Umbilical cord (tissue), 2 donors: ENCODE measurements at places on chromosomes 1 and 21.

GRCh38 chr1:104780470-104781078 is 1030.9 kb downstream of the AMY1C start:
- peak; percentile 27 for DNase-seq

DNA sequence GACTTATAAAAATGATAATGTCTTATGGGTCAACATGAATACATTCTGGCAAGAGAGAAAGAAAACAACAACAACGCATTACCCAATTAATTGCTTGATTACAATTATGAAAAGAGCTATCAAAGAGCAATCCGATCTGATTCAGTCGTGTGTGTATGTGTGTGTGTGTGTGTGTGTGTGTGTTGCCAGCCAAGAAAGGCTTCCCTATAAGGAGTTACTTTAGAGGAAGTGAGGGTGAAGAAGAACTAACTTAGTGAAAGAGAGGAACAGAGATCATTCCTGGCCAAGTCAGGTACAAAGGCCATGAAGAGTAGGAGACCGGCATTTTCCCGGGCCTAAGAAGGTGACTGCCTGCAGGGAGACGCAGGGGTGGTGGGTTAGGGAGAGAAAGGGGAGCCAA is 9.4 kb downstream of the TMEM35B start:
- DNase-seq = no peak

- peak; percentile 26 for DNase-seq
Observed at GRCh38 chr1:157691285-157691920, 9.2 kb downstream of the FCRL3 start.

DNA sequence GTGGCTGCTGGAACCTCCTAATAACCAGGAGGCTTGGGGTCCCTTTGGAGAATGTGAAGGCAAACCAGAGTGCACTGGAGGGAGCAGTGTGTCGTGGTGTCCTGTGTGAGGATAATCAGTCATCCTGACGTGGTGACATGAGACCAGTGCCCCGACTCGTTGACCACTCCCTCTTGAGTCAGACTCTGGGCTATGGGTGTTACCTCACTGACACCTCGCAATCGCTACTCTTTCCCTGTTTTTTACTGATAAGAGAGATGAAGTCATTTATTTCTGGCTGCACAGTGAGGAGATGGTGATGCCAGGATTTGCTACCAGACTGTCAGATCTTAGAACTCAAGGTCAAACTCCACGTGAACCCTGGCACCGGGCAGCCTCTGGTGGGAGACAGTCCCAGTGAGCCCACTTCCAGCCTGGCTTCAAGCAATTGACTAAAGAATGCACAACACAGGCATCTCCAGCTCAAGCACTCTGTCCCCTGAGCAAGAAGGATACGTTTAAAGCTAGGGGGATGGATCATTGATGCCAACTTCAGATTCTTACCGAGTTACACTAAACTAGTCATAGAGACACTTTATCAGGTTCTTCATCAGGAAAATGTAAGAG is 30.3 kb downstream of the UBASH3A start:
- no peak for DNase-seq

DNA sequence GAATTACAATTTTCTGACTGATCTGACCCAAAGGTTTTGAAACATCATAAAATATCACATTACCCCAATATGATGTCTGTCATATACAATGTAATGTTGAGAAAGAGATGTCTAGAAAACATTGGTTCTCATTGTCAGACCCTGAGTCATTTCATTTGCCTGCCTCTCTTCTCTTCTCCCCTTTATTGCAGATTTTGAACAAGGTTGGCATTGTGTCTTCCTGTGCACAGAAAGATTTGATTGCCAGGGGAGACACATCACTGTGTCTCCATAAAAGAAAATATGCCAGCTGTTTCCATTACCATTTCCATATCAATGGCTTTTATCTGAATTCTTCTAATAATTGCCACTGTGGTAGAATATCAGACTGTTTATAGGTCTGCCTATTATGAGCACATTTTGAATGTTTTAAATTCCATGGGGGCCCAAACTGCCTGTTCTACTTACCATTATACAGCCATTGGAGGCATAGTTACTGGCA is 65.6 kb downstream of the IFI44 start:
- DNase-seq = no peak

DNA sequence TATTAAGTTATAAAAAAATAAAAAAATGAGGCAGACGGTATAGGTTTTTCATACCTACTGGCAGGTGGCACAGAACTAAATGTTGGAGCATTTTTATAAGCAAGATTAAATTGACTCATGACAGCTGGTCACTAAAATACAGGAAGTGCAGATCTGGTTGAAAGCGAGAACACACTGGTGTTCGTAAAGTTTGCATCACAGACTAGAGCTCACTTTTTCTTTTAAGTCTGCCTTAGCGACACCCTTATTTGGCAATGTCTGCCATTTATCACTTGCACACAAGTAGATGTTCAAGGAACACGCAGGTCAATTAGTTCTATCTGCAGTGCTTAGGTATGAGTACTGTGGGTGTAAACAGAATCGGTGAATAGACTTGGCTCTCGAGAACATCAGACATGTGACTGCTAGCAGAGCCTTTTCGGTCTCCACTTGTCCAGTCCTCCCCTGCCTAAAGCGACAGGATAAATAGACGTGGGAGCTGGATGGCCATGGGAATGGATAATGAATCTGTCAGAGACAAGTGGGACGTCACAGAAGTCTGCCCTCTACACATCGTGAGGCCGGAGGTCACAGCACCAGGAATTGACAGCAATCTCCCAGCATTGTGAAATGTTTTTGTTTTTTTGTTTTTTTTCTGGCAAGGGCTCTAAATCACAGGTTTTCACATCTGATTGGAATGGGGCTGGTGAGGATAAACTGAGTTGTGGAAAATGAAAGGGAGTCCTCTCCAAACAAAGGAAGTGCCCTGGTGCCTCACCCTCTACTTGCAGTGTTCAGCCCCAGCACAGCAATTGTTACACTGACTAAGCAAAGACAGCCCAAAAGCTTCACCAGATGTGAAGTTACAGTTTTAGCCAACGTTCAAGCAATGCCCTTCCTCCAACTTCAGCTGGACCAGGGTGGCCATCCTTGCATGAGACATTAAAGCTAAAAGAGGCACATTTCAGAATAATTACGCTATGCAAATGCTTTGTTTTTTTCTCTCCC is 248.9 kb downstream of the NTNG1 start:
- no peak for DNase-seq

DNA sequence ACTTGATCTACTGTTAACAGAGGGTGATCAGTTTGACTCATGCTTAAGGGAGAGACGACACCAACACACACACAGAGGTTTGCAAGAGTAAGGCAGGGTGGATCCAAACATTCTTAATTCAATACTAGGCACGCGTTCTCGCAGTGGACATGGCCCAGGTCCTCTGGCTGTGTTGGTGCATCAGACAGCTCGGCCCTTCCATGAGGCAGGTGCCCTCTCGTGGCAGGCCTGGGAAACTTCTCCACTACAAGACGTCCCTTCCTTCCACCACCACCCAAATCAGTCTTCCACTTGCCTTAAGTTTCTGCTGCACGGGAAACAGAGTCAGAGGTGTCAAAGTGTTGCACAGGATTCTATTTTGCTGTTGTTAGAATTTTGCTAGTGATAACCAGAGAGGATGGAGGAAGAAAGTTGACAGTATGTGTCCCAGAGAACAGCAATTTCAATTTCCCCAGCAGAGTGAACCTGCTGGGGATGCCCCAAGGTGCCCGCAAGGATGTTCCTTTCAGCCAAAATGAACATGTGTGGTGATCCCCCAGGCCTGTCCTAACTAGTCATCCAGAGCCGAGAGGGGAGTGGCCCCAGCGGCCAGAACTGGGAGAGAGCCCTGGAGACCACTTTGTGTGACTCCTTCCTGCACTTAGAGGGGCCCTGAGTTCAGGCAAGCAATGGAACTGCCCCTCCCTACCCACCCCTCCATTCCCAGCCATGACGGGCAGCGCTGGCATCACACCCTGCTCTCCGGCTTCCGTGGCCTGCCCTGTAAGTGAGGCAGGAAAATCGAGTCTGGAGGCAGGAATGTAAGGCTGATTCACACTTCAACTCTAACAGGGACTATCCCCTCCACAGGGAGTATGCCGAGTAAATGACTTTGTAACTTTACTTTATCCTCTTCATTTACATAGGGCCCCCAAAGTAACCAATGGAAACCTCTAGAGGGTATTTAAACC is 34.8 kb downstream of the MX1 start:
- DNase-seq = peak; percentile 69

- DNase-seq = no peak
Observed at GRCh38 chr1:37424523-37424922, 49.9 kb upstream of the ZC3H12A start.

- no peak for DNase-seq
Observed at GRCh38 chr1:26994020-26994786, 711 bp downstream of the TRNP1 start.

- no peak for DNase-seq
Observed at GRCh38 chr1:202130297-202130721, 7.6 kb downstream of the GPR37L1 start.

GRCh38 chr21:35467566-35467965 is 418.5 kb upstream of the RUNX1 start:
- DNase-seq = peak; percentile 65

GRCh38 chr1:67566803-67567377 is 118.1 kb upstream of the GADD45A start:
- no peak for DNase-seq

- DNase-seq = peak; percentile 38
Observed at GRCh38 chr1:8574985-8575384, 242.5 kb downstream of the RERE start.

- no peak for DNase-seq
Observed at GRCh38 chr1:26083208-26083607, 15.8 kb upstream of the TRIM63 start.

GRCh38 chr1:17176306-17177061 is 28.4 kb upstream of the PADI1 start:
- no peak for DNase-seq

DNA sequence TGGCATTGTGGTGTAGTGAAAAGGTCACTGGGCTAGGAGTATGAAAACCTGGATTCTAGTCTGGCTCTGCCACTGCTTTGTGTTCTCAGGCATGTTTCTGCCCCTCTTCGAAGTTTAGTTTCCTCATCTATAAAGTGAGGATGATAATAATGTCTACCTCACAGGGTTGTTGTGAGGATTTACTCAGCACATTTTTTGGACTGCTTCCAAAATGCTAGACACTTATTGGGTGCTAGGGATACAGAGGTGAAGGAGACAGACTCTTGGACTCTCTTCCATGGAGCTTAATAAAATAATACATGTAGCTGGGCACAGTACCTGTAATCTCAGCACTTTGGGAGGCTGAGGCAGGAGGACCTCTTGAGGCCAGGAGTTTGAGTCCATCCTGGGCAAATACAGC is 3.6 kb downstream of the KIF2C start:
- DNase-seq = no peak

- DNase-seq = no peak
Observed at GRCh38 chr1:3265835-3266805, 188.3 kb upstream of the ARHGEF16 start.

DNA sequence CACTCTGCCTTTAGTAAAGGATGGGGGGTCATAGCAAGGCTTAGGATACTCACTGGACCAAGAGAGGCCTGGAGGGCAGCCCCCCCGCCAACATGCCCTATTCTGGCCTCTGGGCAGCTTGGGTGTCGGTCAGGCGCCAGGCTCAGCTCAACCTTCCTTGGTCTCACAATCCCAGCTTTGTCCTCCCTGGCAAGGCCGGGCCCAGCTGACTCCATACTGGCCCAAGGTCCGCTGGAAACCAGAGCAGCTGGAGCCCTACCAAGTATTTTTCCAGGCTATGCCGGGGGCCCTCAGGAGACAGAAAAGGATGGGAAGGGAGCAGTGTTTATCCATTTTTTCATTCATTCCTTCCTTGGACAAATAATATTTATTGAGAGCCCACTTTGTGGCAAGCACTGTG is 6.2 kb downstream of the FBXO2 start:
- DNase-seq = no peak

DNA sequence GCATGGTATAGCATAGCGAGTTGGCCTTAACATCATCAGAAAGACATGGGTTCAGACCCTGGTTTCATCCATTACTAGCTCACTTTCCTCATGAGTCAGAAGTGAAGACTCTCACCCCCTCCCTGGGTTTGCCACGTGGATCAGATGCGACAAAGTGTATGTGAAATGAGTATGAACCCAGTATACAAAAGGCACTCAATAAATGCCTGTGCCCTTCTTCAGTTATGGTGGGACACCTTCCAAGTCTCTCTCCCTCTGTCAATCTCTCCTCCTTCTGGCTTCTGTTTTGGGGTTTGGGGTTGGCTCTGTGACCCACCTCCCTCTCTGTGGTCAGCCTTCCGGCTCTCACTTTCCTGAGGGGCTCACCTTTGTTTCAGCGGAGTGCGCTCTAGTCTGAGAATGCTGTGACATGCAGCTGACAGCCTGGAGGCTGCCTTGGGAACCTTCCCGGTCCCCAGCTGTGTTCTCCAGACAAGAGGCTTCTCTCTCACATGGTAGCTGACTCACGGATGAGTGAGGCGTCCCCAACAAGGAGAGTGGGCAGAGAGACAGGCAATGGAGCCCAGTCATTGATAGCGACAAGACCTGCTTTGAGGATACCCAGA is 155.0 kb upstream of the EDN2 start:
- DNase-seq = no peak
